ENCODE measurements at places on chromosomes 5 and 9.

- DNase-seq, result no peak
Measured at GRCh38 chr5:170438581-170438980, 49.4 kb upstream of the KCNMB1 start.

DNA sequence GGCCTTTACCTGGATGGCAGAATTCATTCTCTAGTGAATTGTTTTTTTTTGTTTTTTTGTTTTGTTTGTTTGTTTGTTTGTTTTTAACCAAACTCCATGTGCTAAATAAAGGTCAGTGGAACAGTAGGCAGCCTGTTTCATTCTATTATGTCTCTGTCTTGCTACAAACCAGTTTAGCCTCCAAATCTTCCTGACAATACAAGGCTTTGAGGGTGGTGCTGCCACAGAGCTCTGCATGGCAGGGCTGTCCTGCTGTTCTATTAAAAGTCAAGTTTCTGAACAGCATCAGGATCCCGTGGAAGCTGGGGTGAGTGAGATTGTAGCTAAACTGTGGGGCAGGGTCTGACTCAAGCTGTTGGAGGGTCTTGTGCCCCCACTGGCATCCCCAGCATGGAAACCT lies 144.1 kb upstream of the MAST4 start:
- no peak for DNase-seq

- DNase-seq, result no peak
Measured at GRCh38 chr9:35935261-35935660, 22.7 kb downstream of the OR2S2 start.

DNA sequence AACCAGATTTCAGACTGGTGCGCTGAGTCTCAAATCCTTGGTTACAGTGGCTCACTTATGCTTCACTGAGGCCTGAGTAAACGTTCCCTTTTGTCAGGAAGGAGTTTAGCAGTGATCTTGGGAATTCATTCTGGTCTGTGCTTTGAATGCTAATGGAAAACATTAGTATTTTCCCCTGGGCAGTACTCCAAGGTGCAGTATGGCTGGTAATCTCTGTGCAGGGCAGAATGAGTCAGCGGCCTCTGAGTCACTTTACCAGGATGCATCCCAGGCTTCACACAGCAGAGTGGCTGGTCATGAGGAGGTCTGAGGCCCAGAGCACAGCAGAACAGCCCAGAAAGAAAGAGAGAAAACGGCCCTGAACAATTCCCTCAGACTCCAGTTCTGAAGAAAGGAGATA lies 54.0 kb downstream of the PCA3 start:
- DNase-seq, result no peak

DNA sequence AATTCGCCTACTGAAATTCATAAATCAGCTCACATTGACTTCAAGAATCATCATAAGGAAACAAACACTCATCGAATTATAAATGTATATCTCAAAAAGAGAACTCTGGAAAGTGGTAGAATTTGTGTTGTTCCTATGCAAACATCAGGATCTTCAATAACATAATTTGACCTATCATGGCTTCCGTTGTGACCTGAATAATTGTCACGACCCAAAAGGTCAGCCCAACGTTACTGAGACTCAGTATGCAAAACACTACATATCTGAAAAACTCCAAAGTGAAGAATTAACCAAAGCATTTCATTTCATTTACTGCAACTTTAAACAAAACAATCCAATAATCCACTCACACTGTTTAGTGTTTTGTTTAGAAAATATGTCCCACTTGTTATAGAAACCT lies 1.2 kb downstream of the RAPGEF6 start:
- DNase-seq, result no peak

GRCh38 chr9:83199240-83199639 lies 136.3 kb upstream of the RASEF start:
- no peak for DNase-seq

DNA sequence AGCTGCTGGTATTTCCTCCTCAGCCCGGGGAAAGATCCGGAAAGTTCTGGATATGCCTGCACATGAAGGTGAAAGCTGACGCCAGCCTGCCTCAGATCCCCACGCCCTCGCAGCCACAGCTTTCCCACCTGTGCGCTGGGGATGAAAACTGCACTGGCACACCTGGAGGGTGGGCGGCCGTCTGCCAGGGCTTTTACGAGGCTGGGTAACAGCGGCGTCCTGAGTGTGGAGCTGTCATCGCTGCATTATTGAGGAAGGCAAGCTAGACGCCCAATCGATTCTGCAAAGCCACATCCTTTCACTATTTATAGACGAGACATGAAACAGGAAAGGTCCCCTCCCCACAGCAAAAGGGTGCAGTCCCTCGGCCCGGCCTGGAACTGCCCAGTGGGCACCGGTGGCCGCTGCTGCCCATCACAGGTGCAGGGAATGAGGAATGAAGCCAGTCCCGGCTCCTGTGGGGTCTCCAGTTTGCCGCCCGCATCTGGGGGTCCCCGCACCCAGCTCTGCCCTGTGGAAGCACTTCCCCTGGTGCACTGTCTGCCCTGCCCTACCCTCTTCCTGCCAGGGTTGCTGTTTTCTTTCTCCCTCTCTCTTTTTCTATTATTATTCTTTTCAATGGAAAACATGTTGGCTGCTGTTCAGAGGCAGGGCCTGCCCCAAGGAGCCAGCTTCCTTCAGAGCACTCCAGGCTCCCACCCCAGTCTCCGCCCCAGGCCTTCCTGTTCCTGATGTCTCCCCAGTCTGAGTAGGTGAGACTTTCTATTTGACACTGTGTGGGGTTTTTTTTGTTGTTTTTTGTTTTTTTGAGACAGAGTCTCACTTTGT lies 7.0 kb downstream of the NOTCH1 start:
- peak; percentile 65 for DNase-seq

DNA sequence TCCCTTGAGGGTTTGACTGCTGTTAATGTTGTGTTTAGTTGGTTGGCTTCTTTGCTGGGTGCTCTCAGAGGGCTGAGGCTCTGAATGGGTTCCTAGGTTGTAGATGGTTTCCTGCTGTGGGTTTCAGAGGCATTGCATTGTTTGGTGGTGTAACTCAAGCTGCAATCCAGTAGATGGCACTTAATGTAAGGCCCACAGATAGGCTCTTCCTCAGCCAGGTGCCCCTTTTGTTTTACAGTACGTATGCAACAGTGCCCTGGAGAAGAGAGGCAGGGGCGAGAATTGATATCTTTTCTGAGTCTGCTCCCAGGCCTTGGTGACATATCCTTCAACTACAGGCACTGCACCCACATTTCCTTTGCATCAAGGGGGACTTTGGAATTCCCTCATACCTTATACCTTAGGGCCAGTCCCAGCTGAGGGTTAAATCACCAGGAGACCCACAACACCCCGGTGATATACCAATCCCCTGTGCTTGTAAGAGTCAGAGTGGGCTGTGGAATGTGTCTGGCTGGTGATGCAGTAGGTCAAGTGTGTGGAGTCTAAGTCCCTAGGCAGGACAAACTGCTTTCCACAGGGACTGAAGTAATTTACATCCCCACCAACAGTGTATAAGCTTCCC lies 7.0 kb upstream of the UGT3A2 start:
- no peak for DNase-seq

GRCh38 chr9:123590499-123590898 lies 234.5 kb downstream of the CRB2 start:
- DNase-seq, result no peak

DNA sequence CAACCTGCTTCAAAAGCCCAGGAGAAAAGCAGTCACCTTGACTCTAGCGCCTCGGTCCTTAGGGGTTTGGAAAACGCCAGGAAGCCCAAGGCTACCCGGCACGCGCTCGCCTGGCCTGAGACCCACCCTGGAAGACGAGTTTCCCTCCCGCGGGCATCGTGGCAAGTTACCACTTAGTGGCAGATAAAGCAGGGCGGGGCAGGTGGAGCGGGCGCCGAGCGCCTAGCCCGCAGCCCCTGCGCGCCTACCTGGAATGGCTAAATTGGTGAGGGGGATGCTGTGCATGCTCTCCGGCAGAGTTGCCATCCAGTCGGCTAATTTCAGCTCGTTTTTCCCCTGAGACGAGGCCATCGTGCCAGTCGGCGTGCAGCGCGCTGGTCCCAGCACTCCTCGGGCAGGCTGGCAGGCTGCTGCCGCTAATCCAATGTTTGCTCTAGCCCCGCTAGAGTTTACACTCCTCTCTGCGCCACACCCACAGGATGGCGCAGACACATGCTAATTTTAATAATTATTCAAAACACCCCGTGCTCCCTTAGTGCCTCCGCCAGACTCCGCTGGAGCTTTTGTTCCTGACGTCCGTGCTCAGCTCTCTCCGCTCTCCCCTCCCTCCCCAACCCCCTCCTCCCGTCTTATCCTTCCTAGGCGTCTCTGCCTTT lies at the start of gene PLCXD3:
PLCXD3 (minus strand) TSS at position 426 of the 656 bp plus-strand sequence; CDS start at position 351, 75 bp downstream.
- no peak for DNase-seq

DNA sequence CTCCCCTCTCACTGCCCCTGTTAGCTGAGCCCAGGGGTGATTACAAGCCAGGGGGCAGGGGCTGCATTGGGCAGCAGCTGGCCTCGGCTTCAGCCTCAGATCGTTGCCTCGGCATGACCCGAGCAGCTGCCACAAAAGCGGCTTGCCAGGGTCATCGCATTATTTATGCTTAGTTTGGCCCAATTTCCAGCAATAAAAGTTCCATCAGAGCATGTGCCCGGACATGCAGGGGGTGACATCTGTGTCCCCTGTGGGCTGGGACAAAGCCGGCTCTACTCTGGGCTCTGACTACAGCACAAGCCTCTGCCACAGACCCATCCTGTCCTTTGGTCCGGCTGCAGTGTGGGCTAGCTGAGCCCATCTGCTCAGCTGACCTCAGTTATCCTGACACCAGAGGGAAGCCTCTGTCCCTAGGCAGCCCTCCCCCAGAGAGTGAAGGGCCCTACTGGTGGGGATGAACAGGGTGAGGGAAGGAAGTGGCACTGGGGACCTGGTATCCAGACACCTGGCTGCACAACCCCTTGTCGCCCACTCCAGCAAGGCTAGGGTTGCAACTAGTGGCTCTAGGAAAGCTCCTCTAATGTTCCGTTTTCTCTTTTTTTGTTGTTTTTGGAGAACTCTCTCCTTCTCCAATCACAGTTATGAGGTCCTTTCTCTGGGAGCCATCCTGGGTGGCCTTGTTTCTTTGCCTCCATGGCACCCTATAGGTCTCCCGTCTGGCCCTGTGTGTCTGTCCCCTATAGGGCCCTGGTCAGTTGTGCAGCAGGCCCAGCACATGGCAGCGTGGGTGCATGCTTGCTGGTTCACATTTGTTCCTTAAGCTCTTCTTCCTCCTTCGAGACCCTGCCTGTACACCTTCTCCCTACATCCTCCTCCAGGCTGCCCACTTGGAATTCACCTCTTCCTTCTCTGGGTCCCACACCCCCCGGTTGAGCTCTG lies 13.3 kb upstream of the GADD45G start:
- DNase-seq, result no peak
